ENCODE measurements at places on chromosomes 1 and 21.

DNA sequence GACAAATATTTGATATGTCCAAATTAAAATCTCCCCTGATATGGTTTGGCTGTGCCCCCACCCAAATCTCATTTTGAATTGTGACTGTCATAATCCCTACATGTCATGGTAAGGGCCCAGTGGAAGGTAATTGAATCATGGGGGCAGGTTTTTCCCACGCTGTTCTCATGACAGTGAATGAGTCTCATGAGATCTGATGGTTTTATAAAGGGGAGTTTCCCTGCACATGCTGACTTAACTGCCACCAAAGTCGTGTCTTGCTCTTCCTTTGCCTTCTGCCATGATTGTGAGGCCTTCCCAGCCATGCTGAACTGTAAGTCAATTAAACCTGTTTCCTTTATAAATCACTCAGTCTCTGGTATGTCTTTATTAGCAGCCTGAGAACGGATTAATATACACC, 207.0 kb downstream of the BARHL2 start:
- DNase-seq, result no peak

DNA sequence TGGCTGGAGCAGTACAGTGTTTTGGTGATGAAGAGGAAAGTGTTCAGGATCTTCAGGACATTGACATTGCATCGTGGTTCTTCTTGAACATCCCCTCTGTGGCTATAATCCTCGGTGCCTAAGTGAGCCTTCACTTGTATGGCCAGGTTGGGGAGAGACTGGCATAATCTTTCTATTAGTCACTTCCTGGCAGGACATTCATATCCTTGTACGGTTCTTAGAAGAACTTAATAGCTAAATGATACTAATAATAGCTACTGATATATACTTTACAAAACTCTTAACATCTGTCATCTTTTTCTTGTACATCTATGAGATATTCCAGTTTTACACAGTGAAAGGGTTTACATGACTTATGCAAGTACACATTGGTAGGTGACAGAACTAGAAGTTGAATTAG, 35.8 kb downstream of the CELF3 start:
- DNase-seq, result no peak

DNA sequence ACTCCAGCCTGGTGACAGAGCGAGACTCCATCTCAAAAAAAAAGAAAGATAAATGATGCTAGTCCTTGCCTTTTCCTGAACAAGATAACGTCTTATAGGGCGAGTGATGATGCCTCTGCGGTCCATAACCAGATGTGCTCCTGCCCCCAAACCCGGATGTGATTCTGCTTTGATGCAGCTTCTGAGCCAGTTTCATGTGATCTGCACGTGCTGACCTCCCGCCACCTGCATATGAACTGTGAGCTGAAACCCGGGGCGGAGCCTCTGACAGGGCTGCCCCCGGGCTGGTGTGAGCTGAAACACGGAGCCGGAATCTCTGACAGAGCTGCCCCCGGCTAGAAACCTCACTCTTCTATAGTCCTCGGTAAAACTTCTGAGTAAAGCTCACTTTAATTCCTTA, 1.3 kb downstream of the KRTAP12-4 start:
- DNase-seq, result peak; percentile 9

- no peak for DNase-seq
Measured at GRCh38 chr1:229197265-229197585, 73.7 kb upstream of the RAB4A start.

DNA sequence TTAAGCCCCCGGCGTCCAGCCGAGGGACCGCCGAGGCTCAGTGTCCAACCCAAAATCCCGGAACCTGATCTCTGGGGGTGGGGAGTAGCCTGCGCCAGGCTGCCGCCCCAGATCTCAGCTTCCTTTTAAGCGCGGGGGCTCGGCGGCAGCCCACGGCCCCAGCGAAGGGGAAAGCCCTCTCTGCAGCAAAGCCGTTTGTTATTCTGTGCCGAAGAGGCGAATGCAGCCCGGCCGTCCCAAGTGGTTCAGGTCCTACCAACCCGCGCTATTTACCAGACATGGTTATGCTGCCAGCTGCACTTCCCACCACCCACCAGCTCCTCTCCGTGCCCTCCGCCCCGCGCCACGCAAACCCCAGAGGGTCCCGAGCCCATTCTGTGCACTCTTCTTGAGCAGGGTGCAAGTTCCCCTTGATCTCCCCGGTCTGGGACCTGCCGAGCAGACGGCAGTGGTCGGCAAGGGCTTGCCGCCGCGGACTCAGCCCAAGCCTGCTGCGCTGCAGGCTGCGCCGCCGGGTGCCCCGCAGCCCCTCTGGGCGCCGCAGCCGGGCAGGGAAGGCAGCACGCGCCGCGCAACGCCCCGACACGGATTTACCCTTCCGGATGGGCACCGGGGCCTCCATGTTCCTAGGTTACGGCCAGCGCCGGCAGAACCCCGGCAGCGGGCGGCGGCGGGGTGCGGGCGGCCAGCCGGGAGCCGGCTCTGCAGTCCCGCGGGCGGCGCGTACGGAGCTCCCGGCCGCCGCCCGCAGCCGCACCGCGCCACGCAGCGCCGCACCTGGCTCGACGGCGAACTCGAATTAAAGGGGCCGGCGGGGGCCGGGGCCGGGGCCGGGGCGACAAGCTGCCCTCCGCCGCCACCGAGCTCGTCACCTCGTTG, 738 bp upstream of the KCNA2 start:
- DNase-seq, result no peak

GRCh38 chr1:153513023-153513422, 22.8 kb downstream of the S100A6 start:
- peak; percentile 53 for DNase-seq

DNA sequence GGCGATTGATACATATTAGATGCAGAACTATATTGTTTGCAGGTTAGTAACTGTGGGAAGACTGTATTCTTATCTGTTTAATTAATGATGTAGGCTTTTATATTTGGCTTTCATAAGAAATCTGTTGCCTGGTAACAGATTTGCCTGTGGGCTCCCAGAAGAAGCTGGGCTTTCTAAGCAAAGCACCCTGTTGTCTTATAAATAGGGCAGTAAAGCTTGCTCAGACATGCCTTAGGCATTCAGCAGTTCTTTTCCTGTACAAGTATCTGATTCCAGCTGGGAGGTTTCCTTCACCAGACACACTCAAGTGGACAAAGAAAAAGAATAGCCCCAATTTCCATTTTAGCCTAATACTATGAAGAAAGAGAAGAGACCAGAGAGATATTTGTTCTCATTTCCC, 524.0 kb downstream of the LRRIQ3 start:
- DNase-seq, result no peak

DNA sequence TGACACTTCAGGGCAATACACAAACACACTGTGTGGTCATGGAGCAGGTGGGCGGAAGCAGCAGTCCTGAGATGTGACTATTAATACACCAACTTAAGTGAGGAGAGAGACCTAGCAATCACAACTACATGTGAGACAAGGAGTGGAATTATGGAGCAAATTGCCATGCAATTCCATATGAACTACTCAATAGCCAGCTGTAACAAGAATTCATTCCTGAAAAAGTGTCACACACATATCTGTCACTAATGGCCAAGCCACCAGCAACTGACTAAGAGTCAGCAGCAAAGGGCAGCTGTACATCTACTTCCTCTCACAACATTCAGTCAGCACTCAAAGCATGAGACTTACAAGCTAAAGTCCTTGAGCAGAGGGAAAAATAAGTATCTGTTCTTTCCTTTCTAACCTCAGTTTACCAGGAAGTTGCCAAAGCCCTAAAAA, 46.2 kb downstream of the GPR3 start:
- DNase-seq, result no peak

DNA sequence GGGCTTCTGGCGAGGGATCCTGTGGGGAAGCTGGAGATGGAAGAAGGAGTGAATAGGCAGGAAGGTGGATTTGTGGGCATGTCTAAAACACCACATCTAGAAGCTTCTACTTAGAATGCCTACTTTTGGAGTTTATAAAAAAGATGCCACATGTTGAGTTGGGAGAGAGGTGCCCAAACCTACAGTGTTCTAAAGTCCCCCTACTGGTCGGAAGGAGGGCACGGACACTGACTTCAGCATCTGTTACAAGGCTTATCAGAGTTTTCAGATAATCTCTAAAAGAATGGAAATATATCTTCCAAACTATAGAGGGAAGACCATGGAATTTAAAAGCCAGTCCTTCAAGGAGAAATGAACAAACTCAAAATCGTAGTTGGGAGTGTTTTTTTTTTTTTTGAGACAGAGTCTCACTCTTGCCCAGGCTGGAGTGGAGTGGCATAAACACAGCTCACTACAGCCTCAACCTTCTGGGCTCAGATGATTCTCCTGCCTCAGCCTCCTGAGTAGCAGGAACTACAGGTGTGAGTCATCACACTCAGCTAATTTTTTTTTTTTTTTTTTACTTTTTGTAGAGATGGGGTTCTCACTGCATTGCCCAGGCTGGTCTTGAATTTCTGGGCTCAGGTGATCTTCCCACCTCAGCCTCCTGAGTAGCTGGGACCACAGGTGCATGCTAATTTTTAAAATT, 14.8 kb downstream of the IBA57 start:
- no peak for DNase-seq

- DNase-seq, result no peak
Measured at GRCh38 chr1:20483833-20484518, 2.0 kb downstream of the CAMK2N1 start.

GRCh38 chr1:85838238-85838637, 130.0 kb upstream of the ZNHIT6 start:
- DNase-seq, result no peak

GRCh38 chr1:155976913-155977689, 1.2 kb downstream of the ARHGEF2 start:
- no peak for DNase-seq

GRCh38 chr1:30725450-30726095, 2.2 kb upstream of the MATN1 start:
- DNase-seq, result no peak

Measured in aorta (tissue), 5 donors.